ENCODE measurements at places on chromosomes 12 and 14.

GRCh38 chr14:74920281-74920680 lies 2.8 kb downstream of the RPS6KL1 start:
- DNase-seq, result no peak

- peak; percentile 60 for DNase-seq
Observed at GRCh38 chr12:130826151-130826801, 12.8 kb downstream of the STX2 start.

GRCh38 chr12:8499616-8500015 lies 13.7 kb upstream of the CLEC4D start:
- no peak for DNase-seq

DNA sequence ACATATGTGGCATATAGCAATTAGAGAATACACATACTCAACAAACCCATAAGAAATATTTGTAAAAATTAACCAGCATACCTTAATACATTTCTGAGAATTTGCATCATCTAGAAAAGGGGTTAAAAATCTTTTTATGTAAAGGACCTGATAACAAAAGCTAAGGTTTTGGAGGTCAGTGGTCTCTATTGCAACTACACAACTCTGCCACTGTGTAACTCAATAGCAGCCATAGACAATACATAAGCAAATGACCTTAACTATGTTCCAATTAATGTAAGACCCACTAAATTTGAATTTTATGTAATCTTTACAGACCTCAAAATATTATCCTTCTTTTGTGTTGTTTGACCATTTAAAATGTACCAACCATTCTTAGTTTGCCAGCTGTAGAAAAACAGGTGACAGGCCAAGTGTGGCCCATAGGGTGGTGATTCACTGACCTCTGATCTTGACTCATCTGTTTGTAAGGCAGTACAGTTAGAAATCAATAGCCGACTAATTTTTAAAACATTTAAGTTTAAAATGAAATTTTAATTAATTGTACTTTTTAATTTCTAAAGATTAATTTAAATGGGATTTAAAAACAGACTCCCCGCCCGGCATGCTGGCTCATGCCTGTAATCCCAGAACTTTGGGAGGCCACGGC lies 7.4 kb upstream of the EPS8 start:
- no peak for DNase-seq

- no peak for DNase-seq
Observed at GRCh38 chr12:48956279-48957140, 777 bp downstream of the ARF3 start.

DNA sequence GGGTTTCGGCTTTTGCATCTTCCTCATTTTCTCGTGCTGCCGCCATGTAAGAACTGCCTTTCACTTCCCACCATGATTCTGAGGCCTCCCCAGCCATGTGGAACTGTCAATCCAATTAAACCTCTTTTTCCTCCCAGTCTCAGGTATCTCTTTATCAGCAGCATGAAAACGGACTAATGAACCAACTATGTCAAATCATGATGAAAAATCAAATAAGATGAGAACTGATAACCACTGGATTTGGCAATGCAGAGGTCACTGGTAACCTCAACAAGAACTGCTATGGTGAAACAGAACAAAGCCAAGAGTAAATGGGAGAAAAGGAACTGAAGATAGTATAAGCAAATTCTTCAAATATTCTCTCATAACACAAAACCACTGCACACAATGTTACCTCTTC lies 6.0 kb downstream of the EML5 start:
- no peak for DNase-seq

DNA sequence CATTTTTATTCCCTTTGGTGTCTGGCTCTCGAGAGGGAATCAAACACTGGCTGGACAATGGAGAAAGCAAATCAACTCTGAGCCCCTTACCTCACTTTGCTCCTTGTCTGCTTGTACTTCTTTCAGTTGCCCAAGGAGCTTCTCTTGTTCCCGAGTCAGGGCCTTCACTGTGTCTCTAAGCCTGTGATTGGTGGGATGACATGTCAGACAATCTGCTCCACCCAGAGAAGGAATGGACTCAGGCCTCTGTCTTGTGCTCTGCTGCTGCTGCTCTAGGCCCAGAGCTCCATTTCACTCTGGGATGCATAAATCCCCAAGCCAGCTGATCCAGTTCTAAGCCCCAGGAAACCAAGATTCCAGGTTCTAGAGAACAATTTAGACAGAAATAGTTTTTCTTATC lies 7.6 kb downstream of the CALCOCO1 start:
- no peak for DNase-seq
